ENCODE measurements at places on chromosomes 2 and 18.

DNA sequence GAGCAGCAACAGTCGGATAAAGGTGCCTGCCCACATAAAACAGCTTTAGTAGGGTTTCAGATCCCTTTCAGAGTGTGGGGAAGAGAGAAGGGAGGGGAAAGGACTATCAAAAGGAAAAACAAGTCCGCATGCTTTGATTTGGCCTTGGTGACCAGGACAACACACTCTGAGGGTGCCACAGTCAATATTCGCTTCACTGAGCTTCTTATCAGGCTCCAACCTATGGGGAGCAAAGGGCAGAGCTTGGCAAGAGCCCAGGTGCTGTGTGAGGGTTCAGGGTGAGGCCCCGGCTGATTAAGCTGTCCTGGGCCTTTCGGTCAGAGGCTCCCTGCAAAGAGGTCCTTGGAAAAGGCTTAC is 237.4 kb upstream of the SMAD2 start:
- DNase-seq = no peak

- no peak for DNase-seq
Observed at GRCh38 chr2:237675316-237675715, 47.9 kb downstream of the LRRFIP1 start.

GRCh38 chr2:109471658-109472057 is 142.1 kb downstream of the SEPTIN10 start:
- no peak for DNase-seq

DNA sequence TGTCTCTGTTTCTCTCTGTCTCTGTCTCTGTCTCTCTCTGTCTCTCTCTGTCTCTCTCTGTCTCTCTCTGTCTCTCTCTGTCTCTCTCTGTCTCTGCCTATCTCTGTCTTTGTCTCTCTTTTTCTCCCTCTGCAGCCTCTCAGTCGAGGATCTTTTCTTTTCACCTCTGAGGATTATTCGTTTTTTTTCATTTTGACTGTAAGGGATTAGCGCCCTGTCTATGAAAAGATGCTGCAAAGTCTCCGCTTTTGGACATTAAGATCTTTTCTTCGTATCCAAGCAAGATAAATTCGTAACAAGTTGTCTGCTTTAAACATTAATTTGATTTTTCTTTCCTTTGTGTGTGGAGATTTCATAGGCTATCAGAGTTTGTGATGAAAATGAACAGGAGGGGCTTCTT is 191.2 kb upstream of the TPO start:
- no peak for DNase-seq

DNA sequence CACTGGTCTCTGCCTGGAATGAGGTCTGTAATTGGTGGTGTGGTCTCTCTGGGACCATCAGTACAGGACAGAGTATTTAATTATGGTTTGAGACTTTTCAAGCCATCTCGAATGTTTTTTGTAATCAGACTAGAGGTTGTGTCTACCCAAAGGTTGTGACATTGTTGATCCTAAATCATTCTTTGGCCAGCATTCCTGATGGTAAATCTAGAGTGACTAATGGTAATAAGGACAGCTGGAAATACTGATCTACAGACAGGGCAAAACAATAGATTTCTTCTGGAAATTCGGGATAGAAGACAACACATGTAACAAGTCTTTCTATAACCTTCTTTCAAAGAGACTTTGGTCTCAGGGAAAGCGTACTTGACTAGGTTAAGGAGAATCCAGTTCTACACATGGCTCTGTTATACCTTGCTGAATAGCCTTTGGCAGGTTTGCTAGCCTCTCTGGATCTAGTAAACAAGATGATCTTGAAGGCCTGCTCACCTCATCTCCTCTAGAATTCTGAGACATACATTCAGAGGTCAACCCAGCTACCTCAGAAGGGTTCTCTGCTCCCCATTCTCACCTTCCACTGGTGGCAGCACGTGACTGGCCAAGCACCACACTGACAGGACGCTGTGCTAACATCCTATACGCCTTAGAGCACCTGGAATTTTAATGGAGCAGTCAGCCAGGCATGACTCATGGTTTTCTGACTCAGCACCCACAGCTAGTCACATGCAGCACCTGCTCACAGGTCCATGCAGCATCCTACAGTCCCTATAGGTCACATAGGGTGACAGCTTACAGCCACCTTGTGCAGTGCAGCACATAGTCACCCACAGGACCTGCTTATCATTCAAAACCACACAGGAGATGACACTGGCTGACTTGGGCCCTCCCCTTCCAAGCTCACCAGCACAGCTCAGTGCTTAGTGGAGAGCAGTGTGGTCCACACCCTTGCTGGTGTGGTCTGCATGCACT is 12.2 kb downstream of the PLB1 start:
- DNase-seq = no peak

DNA sequence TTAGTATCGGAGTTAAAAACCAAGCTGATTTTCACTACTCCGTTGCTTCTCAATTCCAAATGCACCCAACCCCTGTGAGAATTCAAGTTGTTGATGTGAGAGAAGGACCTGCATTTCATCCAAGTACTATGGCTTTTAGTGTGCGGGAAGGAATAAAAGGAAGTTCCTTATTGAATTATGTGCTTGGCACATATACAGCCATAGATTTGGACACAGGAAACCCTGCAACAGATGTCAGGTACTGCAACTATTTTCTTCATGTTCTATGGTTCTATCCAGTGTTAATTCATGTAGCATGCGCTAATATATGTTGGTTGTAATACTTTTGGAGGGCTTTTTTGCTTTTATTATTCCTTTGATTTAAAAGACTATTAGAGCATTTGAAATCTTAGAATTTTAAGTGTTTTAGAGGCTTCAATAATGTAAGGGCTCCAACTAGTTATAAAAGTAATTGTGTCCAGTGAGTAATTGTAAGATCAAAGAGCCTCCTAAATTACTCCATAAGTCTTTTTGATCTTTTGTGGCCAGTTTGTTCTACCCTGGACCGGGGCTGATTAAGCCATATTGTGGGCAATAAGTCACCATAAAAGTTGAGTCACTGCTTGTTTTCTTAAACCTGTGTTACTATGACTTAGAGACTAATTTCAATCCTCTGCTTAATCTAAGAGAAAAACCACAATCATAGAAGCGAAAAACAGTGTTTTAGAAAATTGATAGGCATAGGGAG is 22.9 kb downstream of the DSG4 start:
- no peak for DNase-seq

- DNase-seq = peak; percentile 25
Observed at GRCh38 chr18:45197526-45197970, 417.7 kb upstream of the SLC14A2 start.

DNA sequence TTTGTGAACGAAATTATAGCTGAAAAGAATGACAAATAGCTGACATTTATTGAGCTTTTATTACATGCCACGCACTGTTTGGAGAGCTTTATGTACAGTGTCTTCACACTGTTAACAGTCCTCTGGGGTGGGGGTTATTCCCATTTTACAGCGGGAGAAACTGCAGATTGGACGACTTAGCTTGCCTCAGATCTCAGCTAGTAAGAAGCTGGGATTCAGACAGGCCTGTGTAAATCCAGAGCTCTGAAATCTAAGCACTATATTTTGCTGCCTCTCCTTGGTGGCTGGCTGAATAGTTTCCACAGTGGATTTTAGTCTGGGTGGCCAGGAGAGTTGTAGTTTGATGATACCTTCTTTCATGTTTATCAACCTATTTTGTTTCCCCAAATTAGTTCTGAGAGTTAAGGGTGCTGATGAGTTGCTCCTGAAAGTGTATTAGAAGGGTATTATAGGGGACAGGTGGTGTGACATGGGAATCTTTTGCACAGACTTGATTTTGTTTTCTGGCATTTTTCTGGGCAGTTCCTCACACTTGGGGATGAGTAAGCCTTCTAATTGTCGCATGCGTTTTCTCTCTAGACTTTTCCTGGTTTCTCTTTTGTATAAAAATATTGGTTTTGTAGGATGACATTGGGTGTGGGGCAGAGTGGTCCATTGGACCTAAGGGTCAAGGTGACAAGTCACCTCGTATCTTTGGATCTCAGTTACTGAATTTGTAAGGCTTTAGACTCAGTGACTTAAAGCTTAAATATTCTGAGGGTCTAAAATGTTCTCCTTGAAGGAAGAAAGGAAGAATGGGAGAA is 1.5 kb downstream of the ACSL3 start:
- DNase-seq = no peak

- DNase-seq = no peak
Observed at GRCh38 chr2:238155051-238155760, 3.6 kb upstream of the ERFE start.

GRCh38 chr18:12460874-12461273 is 53.1 kb downstream of the PRELID3A start:
- DNase-seq = peak; percentile 13

- DNase-seq = no peak
Observed at GRCh38 chr2:100588071-100588786, 25.4 kb downstream of the PDCL3 start.

GRCh38 chr18:3055186-3055728 is 42.3 kb upstream of the LPIN2 start:
- DNase-seq = no peak

- no peak for DNase-seq
Observed at GRCh38 chr2:109062859-109063700, 65.9 kb upstream of the SH3RF3 start.

DNA sequence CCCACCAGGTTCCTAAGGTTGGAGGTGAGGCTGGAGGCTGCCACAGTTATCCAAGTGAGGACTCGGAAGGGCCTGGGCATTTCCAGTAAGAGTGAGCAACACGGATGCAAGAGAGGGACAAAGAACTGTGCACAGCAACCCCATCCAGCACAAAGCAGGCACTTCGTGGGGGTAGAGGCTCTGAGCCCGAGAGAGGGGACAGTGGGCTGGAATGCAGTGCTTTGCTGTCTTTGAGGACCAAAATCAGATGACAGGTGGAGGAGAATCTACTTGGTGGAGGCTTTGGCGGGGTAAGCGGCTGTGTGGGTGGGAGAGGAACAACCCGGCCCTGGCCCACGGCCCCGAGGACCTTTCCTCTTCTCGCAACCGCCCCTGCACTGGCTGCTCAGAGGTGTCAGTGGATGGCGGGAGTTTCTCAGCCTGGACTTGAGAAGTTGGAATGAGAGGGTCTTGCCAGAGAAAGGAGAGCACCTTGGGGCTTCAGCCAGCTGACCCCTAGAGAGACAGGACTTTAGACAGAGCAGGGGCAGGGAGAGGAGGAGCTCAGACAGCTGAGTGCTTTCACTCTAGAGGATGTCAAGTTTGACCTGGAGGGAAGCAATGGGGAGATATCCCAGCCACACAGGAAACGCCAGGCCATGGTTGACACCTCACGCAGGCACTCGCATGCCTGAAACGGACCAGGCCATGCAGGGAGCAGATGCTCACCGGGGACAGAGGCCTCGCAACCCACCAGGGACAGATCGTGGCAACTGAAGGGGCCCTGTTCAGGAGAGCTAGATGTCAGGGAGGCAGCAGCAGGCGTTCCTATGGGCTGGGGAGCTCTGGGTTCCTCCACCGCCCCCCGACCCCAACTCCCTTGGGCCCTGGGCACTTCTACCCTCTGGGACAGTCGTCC is 11.6 kb downstream of the RAMP1 start:
- DNase-seq = no peak

DNA sequence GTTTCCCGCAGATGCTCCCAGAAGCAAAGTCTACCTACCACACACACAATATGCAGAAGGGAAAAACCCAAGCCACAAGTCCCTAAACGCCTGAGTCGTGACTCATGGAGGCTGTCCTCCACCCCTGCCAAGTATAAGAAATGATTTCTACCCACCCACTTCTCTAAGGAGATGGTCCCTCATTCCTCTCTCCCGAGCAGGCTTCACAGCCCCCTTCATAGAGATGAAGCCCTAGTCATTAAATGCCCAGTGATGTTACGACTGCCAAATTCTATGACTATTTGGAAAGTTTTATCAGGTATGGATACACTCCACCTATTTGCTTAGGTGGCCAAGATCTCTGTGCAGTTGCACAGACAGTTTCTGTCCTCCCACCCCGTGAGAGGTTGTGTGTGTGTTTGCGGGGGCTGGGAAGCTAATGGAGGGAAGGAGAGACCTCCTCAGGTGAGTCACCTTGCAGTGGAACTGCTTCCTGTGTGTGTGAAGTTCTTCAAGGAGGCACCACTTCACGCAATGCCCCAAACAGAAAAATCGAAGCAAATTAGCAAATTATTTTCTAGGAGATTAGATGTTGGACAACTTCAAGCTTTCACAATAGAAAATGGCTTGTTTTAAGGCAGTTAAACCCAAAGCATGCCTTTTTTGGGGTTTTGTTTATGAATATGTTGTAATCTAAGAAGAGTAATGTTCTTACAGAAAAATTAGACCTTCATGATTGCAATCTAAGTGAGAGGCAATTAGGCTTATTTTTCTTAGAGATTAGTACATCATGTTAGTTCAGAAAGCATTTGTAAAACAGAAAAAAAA is 175.2 kb downstream of the TGIF1 start:
- DNase-seq = no peak

- no peak for DNase-seq
Observed at GRCh38 chr2:114762986-114763385, 320.5 kb downstream of the DPP10 start.

GRCh38 chr2:232276084-232276732 is 102.3 kb upstream of the ALPP start:
- DNase-seq = no peak

DNA sequence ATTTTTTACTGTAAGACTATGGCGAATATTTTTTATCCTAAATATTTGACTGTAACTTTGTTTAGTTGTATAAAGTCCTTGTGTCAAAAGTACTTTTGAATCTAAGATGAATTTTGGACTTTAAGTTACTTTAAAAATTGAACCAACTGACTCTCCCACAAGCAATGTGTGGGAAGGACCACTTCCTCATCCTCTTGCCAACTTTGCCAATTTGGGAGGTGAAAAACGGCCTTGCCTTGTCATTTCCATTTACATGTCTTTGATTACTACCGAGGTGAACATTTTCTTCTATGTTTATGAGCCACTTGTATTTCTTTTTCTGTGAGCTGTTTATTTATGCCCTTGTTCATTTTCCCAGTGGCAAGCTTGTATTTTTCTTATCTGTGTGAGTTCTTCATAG is 12.8 kb upstream of the MSGN1 start:
- no peak for DNase-seq

- DNase-seq = peak; percentile 15
Observed at GRCh38 chr2:164430166-164430783, 191.0 kb downstream of the GRB14 start.

DNA sequence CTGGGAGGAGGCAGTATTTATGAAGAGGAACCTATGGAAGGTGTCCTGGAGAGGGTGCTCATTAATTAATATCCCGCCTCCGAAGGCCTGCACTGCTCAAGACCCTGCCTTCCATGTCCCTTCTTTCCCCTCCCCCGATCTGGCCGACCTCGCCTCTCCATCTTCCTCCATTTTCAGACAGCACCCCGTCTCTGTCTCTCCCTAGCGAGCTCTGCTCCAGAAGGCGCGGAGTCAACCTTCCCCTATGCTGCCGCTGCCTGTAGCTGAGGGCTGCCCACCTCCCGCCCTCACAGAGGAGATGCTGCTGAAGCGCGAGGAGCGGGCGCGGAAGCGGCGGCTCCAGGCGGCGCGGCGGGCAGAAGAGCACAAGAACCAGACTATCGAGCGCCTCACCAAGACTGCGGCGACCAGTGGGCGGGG is 1.1 kb upstream of the WBP1 start:
- DNase-seq = no peak

Data from right lung (tissue), 10 donors.